ENCODE measurements at places on chromosomes 6 and 20.

- no peaks in the 10 kb centered on the region for H3K36me3 ChIP-seq
- no peak overlapping the region for H3K27ac ChIP-seq
- no peak overlapping the region for H3K4me3 ChIP-seq
- no peaks in the 10 kb centered on the region for H3K4me1 ChIP-seq
- no peaks in the 10 kb centered on the region for H3K27me3 ChIP-seq
Measured at GRCh38 chr6:169454872-169455204, 201.2 kb upstream of the THBS2 start.

DNA sequence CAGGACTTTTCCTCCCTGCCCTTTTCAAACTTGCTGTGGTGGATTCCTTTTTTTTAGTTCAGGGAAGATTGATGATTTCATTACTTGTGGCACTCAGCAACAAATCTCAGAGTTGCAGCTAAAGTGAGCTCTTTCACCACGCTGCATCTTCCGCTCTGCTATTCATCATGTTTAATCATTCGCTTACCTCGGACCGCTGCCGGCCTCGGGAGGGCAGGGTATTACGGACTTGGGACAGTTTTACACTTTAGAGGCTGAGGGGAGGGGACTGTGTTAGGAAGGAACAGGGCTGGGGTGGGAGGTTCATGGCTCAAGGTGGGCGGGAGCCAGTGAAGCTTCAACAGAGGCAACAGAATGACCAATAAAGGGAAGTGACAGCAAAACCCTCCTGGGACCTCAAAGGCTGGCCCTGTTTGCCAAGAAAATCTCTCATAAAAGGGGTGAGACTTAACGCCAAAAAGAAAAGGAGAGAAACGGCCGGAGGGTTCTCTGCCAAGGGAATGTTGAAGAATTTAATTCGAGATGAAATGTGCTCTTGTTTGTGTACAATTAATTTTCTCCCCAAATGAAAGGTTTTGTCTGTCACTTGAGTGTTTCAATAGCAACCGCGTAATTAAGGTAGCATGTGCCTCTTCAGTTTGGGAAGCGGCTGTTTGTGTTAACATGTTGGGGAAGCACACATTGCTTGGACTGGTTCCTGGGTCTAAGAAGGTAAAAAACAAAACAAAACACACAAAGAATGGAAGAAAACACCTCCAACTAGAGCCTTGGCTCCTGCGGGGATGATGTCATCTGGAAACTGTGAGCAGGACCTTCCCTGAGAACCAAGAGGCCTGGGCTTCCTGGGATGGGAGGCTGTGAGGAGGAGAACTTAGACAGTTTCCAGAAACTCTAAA, 72.5 kb upstream of the SULF2 start:
- no peak overlapping the region for H3K4me3 ChIP-seq
- H3K27ac ChIP-seq = peak overlapping the region; percentile 5
- peak; percentile 32 for DNase-seq
- no peaks in the 10 kb centered on the region for H3K36me3 ChIP-seq
- no peaks in the 10 kb centered on the region for H3K27me3 ChIP-seq

DNA sequence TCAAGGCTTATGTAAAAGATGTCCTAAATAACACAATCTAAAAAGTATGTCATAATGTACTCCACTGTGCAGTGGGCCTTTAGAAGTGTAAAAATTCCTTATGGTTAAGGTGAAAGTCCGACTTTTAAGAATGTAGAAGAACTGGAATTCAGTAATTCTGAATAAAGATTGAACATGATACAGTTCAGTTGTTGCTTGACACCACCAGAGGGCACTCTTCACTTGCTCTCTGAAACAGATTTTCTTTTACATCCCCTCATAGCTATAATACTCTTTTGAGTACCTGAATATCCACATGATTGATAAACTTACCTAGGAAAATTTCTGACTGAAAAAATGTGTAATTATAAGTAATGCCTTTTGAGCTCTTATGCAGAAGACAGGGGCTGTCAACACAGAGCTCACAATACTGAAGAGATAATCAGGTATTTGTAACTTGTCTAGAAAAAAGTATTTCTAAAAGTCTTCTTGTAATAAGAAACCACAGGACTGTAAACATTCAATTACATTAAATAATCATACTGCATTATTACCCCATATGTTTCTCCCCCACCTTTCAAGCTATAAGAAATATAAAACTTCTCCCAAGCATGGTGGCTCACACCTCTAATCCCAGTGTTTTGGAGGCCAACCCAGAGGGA, 92.1 kb downstream of the POPDC3 start:
- no peaks in the 10 kb centered on the region for H3K36me3 ChIP-seq
- no peak for DNase-seq
- no peak overlapping the region for H3K27ac ChIP-seq
- no peak overlapping the region for H3K4me3 ChIP-seq

DNA sequence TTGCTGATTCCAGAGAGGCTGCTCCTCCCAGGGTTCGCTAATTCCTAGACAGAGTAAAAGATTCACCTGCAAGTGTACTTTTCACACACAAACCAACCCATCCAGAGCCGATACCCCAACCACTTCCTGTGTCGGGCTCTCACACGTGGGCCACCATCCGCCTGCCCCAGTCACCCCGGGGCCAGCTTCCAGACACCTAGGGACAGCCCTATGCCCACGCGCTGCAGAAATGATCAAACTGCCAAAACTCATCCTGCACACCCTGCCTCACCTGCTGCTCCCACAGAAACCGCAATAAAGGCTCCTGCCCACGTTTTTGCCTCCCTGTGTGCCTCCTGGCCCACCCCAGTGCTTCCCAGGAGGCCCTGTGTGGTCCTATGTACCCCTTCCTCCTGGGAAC, 59.5 kb downstream of the PSMG4 start:
- no peaks in the 10 kb centered on the region for H3K27me3 ChIP-seq
- H3K36me3 ChIP-seq = no peaks in the 10 kb centered on the region
- H3K27ac ChIP-seq = no peak overlapping the region
- H3K4me1 ChIP-seq = peaks cover 10% of the 10 kb centered on the region
- no peak for DNase-seq

GRCh38 chr20:61482056-61482887, 230.2 kb downstream of the CDH4 start:
- no peaks in the 10 kb centered on the region for H3K4me1 ChIP-seq
- H3K36me3 ChIP-seq = no peaks in the 10 kb centered on the region

All from psoas muscle (tissue), 8 donors.